Iris pigment epithelial cell (primary cell): ENCODE measurements at places on chromosomes 13 and 19.

DNA sequence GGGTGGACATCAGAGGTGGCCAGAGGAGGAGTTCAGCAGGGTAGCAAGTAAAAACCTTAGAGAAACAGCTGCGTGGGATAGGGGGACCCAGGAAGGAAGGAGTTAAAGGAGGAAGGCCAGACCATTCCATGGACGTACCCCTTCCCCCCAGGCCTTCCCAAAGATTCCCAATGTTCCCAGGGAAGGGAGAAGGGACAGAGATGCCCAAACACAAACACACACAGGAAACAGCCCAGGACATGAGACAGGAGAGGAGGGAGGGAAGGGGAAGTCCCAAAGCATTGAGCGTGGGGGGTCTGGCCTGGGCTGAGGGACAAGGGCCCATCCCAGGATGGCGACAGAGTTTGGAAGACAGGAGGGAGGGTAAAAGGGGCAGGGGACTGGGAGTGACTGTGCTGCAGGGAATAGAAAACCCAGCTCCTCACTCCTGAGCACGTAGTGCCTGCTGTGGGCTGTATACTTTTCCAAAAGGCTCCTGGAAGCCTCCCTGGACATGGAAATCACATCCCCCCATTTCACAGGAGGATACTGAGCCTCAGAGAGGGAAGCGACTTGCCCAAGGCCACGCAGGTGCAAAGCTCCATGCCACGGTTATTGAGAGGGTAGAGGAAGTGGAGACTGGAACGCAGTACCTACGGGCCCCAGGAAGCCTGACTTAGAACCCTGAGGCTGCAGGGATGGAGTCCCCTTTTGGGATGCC is 1.1 kb downstream of the SYDE1 start:
- no peak for DNase-seq

DNA sequence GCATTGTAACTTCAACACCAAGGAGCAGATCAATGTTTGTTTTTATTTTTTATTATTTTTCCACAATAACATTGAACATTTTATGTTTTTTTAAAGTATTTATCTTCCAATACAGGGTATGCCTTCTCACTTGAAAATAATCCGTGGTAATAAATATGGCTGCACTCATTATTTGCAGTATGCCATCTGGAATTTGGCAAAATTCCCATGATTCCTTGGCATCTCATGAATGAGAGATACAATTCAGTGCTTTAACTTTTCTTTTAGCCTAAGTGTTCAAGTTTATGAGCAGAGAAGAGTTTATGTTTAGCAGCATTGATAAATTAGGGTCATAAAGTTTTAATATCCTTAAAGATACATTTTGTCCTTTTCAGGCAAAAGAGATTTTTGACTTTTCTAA is 1109.6 kb upstream of the ATXN8OS start:
- DNase-seq: no peak

DNA sequence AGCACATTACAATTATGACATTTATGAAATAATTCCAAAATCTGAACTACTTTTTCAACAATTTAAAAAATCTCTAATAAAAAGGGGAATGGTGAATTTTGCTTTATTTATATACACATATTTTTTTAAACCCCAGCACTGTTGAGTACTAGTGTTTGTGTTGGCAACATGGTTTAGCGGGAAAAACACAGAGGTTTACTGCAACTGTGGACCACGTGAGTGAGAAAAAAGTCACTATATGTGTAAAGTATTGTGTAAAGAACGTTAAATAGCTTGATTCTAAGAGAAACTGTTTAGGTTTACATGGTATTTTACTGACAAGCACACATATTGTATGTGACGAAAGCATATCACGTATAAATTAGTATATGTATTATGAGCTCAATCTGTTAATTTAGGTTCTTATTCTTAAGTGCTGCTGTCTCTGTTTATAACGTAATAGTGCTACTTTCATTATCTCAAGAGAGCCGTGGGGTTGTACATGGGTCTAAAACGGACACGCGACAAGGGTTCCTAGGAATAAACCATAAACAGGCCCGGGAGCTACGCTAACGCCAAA is 617 bp downstream of the SKA3 start:
- DNase-seq: peak; percentile 49

GRCh38 chr19:3061182-3062161 is 823 bp downstream of the TLE5 start:
- DNase-seq: peak; percentile 49

DNA sequence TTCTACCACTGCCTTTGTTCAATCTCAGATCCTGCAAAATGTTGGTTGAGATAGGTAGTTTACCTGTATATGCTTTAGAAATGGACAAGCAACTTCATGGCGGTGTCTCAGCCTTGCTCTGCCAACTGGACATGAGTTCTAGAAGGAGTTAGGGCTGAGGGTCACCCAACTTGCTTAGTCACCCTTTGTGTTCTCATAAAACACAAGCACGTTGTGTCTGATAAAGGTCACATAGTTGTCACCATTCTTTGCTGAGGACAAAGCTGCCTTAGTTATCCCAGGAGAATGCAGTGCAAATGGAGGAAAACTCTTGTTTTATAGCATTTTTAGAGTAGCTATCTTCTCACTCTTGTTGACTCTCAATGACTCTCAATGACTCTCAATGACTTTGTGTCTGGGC is 218.4 kb upstream of the TMTC4 start:
- DNase-seq: no peak

- peak; percentile 25 for DNase-seq
Measured at GRCh38 chr19:50020481-50020880, 4.7 kb downstream of the VRK3 start.

- DNase-seq: no peak
Measured at GRCh38 chr13:73910733-73911132, 223.5 kb downstream of the KLF12 start.

GRCh38 chr13:111530137-111530870 is 209.9 kb downstream of the TEX29 start:
- DNase-seq: no peak

DNA sequence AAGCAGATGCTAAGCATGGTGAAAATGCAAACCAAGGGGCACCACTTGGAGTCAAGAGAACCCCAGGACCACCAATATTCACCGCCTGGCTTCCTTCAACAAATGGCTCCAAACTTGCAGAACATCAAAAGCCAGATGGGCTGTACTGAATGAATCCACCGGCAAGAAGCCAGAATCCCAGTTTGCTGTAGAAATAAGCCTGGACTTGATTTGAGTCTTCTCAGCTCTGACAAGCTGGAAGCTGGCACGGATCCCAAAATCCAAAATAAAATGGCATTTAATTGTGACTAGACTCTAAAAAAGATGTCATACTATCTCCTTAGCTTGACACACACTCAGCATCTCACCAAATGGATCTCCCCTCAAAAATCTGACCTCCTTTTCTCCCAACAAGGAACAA is 11.9 kb downstream of the EFNB2 start:
- no peak for DNase-seq

DNA sequence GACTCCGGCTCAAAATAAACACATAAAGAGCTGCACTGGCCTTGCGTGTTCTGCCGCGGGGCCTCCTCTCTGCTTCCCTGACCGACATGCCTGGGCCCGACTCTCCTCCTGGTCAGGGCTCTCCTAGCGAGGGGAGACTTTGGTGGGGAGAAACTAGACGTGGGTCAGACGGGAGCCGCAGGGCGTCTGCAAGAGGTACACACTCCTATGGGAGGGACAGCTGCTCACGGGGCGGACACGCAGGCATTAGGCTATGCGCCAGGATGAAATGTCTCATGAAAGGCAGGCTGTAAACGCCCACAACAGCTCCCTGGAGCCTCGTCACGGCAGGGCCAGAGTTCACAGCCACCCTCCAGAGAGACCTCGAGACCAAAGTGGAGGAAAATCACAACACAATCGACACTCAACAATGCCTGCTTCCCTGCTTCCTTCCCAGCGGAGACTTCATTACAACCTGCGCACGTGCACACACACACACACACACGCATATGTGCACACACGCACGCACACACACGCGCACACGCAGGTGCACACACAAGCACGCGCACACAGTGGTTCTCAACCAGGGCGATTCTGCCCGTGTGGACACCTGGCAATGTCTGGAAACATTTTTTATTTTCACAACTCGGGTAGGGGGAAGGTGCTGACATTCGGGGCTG is 5.8 kb downstream of the SLC39A3 start:
- DNase-seq: no peak

DNA sequence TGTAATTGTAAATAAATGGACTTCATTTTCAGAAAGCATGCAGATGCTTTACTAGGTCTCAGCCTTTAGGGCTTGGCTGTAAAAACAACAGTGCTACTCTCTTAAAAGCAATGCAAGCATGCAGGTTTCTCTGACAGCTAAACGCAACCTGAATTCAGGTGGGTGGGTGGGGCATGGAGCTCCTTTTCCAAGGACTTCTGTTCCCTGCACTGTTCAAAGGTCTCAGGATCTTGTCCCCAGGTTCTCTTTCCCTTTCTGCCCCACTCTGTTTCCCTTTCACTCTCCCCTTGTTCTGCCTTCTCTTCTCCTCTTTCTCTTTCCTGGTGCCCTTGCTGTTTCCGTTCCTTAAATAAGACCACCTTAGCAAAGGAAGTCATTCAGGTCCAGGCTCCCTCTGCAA is 1527.5 kb upstream of the SLC10A2 start:
- no peak for DNase-seq

DNA sequence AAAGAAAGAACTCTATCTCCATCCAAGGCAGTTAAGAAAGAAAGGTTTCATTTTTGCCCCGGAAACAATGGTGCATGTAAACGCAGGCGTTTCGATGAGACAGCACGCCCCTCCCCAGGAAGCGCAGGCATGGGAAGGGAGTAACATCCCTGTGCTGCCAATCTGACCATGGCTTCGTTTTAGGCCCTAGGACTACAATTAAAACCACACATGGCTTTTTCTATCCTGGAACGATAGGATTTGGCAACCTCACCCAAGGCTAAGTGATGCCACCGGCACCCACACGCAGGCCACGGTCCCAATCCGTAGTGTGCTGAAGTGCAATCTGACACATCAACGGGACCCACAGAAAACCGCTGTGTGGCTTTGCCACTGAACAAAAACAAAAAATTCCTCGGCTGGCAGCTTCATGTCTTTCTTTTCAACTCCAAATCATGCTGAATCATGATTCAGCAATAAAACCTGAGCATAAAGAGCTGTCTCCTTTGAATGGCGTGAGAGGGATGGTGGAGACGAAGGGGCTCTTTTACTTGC is 24.2 kb downstream of the RANBP3 start:
- DNase-seq: no peak

GRCh38 chr19:4709440-4710280 is 14.0 kb downstream of the DPP9 start:
- DNase-seq: no peak

GRCh38 chr13:26560456-26560855 is 3.0 kb downstream of the WASF3 start:
- no peak for DNase-seq

DNA sequence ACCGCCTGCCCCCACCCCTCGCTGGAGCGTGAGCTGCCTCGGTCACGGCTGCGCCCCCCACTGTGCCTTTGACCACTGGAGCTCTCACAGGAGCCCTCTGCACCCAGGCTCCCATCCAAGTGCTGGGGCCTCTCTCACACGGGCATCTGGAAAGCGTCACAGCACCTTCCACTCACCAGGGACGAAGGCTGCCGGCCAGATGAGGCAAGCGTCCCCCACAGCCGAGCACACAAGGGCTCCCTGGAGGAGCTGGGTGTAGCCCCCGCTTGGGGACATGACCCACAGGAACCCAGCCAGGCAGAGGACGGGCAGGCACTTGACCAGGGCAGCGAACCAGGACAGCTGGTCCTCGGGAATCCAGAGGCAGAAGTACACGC is 560 bp downstream of the TMEM86B start:
- no peak for DNase-seq

DNA sequence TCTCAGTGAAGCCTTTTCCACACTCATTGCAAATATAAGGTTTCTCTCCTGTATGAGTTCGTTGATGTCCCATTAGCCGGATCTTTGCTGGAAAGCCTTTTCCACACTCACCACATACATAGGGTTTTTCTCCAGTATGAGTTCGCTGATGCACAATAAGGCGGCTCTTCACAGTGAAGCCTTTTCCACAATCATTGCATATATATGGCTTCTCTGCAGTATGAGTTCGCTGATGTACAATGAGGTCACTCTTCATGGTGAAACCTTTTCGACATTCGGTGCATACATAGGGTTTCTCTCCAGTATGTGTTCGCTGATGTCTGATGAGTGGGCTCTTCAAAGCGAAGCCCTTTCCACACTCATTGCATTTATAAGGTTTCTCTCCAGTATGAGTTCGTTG is 6.8 kb upstream of the ZNF350 start:
- no peak for DNase-seq

DNA sequence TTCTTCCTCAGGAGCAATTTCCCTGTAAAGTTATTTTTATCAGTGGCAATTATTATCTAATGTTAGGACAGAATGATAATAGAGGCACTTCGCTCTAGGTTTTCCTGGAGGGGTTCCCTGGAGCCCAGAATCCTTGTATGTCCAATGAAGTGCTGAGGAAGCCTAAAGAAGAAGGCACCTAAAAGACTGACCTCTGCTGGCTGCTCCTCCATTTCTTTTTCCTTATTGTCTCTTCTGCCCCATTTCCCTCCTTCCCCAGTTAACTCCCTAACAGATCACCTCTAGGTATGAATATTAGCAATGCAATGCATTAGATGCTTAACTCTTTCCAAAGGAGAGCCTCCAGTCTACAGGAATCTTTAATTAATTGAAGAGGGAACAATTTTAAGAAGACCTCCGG is 985.4 kb downstream of the DIAPH3 start:
- peak; percentile 11 for DNase-seq

GRCh38 chr13:48334534-48335127 is 31.1 kb downstream of the RB1 start:
- peak; percentile 55 for DNase-seq

- DNase-seq: peak; percentile 63
Measured at GRCh38 chr13:107866032-107866940, 349.1 kb downstream of the LIG4 start.

DNA sequence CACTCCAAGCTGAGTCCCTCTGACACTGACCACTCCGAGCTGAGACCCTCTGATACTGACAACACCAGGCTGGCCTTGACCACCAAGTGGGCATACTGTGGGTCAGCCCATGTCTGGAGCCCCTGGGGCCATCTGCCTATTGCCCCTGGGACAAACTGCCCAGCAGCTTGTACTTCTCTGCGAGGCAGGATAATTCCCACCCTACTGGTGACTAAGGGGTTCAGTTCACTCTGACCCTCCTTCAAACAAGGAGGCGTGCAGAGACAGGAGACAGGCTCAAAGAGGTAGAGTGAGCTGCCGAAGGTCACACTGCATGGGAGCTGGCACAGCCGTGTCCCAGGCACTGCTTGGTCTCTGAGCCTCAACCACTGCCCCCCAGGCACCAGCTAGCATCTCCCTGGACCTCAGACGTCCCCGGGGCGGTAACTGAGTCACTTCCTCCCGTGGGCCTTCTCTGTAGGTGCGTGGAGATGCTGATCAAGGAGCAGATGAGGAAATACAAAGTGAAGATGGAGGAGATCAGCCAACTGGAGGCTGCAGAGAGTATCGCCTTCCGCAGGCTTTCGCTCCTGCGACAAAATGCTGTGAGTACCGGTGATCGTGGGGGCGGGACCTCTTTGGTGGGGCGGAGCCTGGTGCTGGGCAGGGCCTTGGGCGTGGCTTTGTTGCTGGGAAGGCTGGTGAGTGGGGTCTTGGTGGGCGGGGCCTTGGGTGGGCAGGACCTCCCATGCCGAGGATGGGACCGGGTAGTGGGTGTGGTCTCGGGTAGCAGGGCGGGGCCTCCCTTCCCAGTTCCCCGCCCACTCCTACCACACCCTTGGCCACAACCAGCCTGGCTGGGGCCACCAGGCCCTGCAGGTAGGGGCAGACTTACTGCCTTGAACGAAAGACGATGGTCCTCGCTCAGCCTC is 5.8 kb upstream of the USE1 start:
- DNase-seq: peak; percentile 40

GRCh38 chr13:93818345-93818744 is 591.7 kb downstream of the GPC6 start:
- DNase-seq: no peak

- DNase-seq: no peak
Measured at GRCh38 chr13:111186305-111186935, 71.3 kb downstream of the ARHGEF7 start.
